ENCODE measurements at places on chromosomes 2 and 18.
A peak's percentile ranks its signal among the peaks of the same experiment; 100 is the strongest.

DNA sequence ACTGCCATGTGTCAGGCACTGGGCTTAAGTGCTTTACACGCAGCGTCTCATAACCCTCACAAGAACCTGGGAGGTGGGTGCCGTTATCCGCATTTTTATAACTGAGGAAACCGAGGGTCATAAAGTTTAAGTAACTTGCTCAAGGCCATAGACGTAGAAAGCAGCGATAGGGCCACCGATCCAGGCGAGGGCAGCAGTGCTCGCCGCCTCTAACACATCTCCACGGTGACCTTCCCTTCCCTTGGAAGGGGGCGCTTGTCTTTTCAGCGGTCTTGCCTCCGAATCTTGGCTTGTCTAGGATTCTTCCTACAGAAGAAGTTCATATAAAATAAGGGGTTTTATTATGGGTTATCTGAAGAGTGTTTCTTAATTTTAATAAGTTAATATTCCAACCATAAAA, 186.6 kb downstream of the GBX2 start:
- no peak for DNase-seq

DNA sequence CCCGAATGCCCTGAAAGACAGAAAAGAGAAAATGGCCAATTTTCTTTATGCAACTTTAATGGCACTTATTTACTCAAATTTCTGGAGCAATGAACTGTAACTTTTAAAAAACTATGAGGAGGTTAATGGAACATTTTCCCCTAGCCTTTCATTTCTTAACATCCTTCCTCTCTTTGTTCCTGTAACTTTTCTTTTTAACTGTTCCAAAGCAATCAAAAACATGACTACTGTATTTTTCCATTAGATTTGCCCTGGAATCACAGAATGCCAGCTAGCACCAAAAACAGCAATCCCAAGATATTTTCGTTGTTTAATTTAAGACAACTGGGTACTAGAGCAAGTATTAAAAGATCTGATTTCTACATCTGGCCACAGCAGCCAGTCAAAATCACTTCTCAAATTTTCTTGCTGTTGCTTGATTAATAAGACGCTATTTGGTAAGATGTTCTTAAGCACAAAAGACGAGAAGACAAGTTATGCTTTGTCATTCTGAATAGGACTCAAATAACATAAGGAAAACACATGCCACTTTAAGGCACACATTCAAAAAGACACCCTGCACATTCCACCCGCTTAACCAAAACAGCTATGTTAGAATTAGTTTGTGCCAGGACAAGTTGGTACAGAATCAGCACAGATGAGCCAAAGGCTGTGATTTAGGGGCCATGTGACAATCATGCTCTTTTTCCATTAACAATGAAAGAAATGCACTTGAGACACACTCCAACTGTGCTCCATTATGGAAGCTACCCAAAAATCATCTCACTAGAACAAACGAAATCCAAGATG, 3.6 kb downstream of the STARD7 start:
- no peak for DNase-seq

DNA sequence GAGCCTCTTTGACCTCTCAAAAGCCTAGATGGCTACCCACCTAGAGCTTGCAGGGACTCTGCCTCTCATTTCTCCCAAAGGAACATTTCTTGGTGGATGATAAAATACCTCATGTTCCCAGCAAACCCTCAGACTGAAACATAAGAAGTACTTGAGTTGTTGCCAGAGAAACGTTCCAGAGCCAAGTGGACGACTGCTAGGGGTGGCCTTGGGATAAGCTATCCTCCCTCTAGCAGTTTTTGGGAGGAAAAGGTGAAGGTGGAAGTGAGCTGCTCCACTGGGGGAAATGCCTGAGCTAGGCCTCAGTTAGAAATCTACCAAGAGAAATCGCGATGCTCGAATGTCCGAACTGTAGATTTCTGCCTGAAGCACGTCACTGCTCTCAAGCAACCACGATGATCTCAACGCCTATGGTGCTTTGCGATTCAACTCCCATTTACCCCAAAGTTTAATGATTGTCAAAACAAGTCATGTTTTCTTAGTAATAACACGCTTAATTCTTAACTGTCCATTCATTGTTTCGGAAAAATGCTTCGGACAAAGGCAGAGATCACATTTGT, 91.5 kb downstream of the CCBE1 start:
- DNase-seq: no peak

DNA sequence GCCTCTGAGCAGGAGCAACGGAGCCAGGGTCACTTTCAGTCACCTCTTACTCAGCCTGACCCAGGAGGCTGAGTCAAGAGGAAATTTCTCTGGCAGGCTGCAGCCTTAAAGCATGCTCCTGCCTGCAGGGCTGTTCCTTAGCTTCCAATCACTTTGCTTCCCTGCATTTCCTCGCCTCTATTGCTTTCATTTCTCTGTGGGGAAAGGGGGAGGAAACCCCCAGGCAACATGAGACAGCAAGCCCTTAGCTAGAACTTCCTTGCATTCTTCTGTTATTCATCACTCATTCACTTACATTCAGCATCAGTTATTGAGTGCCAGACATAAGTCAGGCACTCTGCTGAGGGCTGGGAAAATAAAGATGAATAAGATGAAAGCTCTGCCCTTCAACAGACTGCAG, 13.0 kb downstream of the XDH start:
- DNase-seq: no peak

- DNase-seq: no peak
Measured at GRCh38 chr2:48900321-48901014, 144.9 kb upstream of the LHCGR start.

DNA sequence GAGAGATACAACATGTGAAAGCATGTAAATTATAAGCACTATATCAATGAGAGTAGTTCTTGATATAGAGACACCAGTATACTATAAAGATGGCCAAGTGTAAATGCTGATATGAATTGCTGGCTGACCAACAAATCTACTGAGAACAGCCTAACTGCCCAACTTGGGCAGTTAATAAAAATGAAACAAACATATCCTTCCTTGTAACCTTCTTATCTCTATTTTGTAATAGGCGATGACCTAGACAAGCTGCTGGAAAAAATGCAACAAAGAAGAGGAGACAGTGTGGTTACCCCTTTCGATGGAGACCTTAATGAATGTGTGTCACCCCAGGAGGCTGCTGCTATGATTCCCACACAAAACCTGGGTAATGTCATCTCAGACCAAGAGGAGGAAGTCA, 148.7 kb downstream of the ESCO1 start:
- no peak for DNase-seq

DNA sequence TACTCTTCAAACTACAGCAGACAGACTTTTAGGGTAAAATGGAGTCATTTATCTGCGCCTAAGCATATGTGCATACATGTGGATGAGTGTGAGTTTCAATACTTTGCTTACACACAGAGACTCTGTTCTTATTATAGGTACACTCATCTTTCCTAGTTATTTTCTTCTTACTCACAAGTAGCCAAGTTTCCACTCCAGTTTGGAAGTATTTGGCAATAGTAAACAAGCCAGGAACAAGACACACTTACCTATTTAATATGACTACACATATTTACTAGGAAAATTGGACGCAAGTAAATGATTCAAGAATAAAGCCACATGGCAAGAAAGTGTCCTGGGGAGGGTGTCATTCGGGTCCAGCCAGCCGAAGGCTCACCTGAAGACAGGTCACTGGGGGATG, 414.3 kb downstream of the FBXO15 start:
- no peak for DNase-seq

- no peak for DNase-seq
Measured at GRCh38 chr18:26689226-26689879, 141.0 kb upstream of the KCTD1 start.

DNA sequence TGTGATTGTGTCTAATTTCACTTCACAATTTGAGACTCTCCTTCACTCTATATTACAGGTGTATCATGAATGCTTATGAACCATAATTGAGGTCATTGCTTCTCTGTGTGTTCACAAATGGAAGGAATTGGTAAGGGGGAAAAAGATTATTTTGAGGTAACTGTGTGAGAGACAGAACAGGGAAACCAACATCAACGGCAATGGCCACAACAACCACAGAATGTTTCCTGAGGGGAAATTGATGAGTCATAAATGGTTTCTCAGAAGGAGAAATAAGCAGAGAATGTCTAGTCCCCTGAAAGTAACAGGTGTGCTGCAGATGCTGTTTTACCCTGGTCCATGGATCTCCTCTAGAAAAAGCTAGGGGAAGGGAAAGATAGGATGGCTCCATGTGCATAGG, 361.2 kb upstream of the GALNT5 start:
- DNase-seq: no peak

DNA sequence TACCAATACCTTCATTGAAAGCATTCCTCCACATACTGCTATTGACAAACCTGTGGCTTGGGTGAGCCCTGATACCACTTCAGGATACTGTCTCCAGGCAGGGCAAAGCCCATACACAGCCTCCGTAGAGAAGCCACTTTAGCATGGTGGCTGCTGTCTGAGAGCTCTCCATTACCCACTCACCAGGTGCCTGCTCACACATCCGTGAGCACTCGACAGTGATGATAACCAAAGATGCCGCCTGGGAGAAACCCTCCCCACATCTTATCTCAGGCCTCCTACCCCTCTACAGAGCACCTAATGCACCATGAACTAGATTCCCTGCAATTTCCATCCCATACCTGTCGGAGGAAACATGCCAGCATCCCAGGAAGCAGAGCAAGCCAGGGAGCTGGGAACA, 57.6 kb upstream of the KLHL29 start:
- no peak for DNase-seq

DNA sequence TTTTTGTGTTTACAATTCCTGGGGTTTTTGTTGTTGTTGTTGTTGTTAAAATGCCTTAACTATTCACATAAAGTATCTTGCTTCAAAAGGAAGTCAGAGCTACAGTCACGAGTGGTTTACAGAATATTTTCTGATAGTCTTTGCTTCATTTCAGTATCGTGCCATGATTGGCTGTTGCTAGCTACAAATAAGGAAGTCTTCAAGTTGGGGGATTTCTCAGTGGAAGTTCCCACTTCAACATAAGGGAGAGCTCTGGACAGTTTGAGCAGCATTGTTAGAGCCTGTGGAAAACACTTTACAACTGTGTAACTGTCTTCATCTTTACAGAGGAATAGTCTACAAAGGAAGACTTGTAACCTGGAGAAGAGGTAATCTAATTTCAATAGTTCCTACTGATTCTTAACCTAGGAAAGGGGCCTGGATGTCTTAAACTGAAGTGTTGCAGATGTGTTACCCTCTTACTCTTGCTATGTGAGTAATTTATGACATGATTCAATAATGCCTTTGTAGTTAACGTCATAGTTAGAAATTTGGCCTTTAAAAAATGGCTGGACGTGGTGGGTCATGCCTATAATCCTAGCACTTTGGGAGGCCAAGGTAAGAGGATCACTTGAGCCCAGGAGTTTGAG, 23.4 kb upstream of the TANK start:
- no peak for DNase-seq

DNA sequence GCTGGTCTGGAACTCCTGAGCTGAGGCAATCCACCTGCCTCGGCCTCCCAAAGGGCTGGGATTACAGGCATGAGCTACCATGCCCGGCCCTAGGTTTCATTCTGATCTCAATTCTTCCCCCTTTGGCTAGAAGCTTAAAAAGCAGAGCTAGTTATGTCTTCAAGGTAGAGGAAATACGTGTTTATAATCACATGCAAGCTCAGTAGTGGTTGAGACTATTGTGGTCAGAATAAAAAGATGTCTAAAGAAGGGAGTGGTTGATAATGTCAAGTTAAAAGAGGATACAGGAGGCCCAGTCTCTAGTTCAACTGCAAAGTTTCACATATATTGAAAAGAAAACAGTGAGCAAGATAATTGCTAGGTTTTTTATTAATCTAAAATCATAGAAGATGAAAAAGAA, 807.8 kb upstream of the ACVR2A start:
- no peak for DNase-seq

- no peak for DNase-seq
Measured at GRCh38 chr2:27080140-27080469, 1.7 kb downstream of the EMILIN1 start.

- DNase-seq: no peak
Measured at GRCh38 chr18:5238371-5238976, 41.4 kb upstream of the AKAIN1 start.

- DNase-seq: no peak
Measured at GRCh38 chr2:10551496-10551895, 103.4 kb upstream of the ODC1 start.

- peak; percentile 82 for DNase-seq
Measured at GRCh38 chr2:196987298-196987648, 60.8 kb upstream of the PGAP1 start.

GRCh38 chr2:237701859-237702390, 74.5 kb downstream of the LRRFIP1 start:
- no peak for DNase-seq

DNA sequence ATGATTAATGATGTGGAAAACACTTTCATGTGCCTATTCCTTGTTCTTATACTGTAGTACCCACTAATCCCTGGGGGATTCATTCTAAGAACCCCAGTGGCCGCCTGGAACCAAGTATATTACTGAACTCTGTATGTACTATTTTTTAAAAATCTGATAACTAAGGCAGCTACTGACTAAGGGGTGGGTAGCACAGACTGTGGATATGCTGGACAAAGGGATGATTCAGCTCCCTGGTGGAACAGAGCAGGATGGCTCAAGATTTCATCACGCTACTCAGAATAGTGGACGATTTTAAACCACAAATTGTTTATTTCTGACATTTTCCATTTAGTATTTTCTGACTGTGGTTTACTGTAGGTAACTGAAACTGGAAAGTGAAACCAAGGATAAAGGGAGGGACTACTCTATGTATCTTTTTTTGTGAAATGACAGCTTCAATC, 41.8 kb upstream of the CDC42EP3 start:
- DNase-seq: no peak

DNA sequence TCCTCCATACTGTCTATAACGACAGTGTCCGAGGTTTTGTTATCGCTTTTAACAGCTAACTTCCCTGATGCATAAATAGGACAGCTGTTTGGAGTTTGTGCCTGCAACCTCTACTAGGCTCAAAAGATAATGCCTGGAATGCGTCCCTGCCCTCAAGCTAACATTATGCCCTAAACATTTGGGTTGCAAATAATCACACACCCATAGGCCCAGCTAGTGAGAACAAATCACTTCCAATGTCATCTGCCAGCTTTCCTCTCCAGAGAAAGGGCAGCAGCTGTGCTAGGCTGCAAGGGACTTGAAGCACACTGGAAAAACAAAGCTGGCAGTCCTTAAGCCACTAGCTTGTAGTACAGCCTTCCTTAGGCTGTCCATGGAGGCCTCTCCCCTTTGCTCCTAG, 201.8 kb upstream of the LYPD1 start:
- no peak for DNase-seq

- DNase-seq: peak; percentile 40
Measured at GRCh38 chr18:50268022-50268747, 1.9 kb upstream of the CFAP53 start.

DNA sequence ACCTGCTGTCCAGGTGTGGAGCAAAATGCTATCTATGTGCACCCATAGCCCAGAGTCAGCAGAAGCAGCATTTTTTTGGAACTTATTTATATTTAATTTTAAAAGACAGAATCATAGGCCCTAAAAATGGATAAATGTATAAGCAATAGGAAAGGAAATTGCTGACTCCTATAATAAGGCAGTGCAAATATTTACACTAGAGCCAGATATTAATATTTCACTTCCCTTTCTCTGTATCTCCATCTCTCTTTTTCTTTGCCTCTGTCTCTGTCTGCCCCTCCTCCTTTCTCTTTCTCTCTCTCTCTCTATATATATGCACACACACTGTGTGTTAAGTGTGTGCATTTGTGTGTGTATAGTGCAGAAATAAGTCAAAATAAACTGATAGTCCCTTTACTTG, 375.6 kb downstream of the SOX11 start:
- DNase-seq: no peak

All from NCI-H748 treated with DMSO at 0.1 percent for 48 hours (cell line).